ENCODE measurements at places on chromosomes 5 and 9.

DNA sequence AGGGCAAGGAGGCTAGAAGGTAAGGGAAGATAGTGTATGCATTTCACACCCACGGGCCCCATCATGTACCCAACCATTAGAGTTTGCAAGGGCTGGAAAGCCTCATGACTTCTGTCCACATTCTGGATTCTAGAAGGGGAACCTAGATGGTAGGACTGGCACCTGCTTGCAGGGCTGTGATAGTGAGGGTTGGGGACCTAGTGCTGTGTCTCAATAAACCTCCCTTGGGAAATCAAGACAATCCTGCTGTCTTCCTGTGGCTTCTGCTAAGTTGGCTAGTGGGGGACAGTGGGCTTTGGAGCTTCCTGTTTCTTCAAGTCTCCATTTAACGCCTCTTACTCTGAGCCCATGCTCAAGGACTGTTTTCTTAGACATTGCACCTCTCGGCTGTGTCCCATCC, 43.6 kb upstream of the SYNPO start:
- DNase-seq = no peak

DNA sequence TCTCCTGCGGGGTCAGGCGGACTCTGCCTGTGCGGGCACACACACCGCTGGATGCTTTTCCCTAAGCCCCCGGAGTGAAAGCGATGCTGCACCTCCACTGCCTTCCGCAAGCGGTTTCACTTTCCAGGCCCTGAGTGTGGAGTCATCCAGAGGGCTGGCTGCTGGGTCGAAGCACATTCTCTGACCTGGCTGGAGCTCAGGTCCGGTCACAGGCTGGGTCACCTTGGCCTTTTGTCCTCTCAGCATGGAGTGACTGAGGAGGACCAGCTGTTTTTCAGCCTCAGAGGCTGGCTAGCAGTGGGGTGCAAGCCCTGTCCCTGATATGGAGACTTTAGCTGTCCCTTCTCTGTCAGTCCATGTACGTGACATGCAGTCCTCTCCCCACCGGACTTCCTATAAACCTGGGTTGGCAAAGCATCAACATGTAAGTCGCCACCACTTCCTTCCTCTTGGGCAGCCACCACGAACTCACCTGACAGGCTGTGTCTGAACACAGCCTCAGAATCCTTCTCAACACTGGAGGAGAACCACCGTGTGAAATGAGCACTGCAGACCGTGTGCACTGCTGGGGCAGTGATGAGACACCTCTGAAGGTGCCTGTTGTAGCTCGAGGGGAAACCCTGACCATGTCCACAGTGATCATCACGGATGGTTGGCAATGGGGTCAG, 51.3 kb downstream of the GADD45G start:
- DNase-seq = no peak

DNA sequence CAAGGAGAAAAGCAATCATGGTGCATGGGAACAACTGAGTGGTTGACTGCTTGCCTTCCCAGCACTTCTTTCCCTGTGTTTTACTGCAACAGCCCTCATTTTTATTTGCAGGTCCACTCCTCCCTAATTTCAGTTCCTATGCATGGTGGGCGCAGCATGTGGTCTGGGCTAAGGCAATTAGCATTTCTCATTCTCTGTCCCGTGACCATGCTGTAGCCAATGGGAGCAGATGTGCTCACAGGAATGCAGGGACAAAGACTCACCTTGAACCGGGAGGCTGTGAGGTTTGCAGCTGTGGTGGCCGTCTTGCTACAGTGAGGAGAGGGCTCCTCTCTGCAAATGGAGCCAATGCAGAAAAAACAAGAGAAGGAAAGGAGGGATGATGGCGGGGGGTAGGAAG, 315.5 kb downstream of the SLIT3 start:
- no peak for DNase-seq

DNA sequence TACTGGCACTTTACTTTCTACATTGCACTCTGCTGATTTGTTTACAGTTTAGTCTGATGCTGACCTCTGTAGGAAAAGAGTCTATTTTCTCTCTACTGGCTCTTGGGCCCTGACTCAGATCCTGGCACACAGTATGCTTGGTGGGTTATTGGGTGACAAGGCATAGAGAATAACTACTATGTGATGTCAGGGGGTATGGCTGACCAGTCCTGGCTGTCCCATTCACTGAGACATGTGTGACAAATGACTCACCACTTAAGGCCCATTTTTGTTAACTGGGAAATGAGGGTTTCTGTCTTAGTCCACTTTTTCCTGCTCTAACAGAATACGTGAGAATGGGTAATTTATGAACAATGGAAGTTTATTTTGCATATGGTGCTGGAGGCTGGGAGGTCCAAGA, 66.4 kb downstream of the DAPK1 start:
- DNase-seq = no peak

DNA sequence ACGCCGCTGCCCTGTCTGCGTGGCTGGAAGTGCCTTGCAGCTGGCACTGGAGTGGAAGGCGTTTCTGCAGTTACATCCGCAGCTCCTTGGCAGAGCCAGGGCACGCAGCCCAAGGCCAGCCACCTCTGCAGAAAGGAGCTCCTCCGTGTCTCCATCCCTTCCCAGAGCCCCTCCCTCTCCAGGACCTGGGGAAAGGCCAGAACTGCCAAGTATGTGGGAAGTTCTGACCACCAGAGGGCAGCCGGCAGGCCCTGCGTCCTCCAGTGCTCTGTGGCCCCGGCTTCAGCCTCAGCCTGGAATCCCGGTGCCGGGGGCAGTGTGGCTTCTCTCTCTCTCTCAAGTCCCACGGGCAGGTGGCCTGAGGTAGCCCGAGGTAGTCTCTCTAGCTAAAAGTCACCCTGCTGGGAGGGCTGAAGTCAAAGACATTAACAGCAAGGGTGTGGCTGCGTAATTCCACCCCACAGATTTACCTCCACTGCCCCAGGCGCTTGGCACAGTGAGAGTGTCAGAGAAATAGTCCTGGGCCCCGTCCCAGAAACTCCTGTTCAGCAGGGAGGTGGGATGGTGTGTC, 101.7 kb upstream of the FCN2 start:
- no peak for DNase-seq

GRCh38 chr5:54273715-54274114, 36.7 kb downstream of the ARL15 start:
- DNase-seq = no peak

All from T-helper 1 cell (primary cell).